ENCODE measurements at places on chromosomes 5 and 9.

DNA sequence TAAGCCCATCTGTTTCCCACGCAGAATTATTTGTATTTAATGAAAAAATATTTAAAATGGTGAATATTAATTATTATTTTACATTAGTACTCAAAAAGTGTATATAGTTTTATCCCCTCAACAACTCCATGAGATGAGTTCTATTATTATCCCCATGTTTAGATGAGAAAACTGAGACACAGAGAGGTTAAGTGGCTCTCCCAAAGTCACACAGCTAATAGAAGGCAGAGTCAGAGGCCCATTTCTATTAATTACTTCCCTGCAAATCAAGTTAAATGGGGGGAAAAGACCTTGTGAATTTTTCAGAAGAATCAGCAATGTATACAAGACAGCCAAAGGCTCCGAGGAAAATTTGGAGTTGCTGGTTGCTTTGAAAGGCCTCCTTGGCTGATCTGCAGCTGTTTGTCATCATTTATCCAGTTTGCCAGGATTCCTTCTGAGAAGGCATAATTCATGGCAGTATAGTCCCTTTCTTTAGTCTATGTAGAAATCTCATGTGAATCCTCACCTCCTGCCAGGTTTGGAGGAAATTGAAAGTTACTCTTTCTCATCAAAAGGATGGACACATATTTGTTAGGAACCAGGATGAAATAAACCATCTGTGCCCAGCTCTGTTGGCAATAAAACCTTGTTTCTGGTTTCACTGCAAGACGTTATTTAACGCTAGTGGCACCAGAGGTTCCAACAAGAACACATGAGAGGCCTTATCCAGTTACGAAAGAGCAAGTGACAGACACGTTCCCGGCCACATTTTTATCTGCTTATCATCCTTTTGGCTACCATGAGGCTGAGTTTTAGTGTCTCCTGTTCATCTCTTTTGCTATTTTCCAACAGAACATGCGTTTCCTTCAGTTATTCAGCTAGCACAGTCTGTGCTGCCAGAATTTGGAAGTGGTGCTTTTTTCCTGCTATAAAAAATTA, 621 bp downstream of the FYB1 start:
- DNase-seq = no peak

- DNase-seq = no peak
Observed at GRCh38 chr9:2963307-2963706, 119.4 kb upstream of the PUM3 start.

DNA sequence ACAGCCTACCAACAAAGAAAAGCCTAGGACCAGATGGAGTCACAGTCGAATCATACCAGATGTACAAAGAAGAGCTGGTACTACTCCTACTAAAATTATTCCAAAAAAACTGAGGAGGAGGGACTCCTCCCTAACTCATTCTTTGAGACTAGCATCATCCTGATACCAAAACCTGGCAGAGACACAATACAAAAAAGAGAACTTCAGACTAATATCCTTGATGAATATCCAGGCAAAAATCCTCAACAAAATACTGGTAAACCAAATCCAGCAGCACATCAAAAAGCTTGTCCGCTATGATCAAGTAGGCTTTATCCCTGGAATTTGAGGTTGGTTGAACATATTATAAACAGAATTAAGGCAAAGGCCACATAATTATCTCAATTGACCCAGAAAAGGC, 900.4 kb upstream of the ARRDC3 start:
- DNase-seq = no peak

DNA sequence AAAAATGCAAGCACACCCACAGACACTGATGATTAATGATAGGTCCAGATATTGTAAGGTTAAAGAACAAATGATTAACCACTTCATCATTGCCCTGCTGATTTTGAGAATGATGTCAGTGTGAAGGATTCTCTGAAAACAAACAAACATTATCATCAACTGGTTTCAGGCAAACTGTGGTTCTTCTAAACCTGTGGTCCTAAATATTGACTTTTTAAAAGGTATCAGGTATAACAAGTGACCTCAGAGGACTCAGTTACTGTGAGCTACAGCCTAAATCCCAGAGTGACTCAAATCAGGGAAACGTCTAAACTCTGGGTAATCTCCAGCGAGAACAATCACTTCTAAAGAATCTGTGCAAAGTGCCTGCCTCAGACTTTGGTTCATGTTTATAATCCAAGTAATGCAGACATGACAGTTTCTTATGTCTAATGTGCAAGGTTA, 172.3 kb upstream of the CDH6 start:
- no peak for DNase-seq

DNA sequence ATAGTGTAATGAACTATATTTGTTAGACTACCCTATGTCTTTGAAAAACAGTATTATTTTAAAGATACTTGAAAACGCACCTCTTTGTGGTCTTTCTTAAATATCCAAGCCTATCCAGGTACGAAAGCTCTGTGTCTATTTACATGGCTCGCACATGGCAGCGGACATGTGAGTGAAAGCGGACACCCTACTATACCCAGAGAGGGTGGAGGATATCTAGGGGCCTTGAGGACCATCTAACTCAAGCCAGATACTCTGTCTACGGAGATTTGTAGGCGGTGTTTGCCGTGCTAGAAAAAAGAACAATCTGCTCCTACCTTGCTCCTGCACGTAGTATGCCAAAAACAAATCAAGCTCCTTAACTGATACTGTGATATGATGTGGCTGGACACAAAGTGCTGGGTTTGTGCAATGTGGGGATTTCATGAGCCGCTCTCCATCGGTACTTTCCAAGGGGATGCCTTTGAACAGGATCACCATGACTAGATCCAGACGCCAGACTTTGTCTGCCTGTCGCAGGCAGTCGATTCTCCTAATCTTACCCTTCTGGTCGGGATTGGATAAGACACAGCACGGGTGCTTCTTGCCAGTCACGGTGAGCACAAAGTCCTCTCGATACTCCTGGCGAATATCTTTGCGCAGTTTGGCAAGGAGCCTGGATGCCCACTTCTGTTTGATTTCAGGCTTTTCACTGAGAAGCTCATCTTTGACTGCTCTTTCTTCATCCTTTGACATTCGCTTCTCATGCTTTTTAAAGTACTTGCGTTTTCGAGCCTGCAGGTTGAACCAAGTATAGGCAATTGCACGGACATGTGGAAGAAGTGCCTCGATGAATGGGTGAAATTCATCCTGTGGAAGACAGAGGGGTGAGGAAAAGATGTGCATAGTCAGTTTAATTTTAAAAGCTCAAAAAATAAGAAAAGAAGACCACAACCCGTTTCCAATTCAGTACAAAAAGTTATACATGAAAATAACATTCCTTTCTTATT, 7.0 kb downstream of the NFIB start:
- no peak for DNase-seq

DNA sequence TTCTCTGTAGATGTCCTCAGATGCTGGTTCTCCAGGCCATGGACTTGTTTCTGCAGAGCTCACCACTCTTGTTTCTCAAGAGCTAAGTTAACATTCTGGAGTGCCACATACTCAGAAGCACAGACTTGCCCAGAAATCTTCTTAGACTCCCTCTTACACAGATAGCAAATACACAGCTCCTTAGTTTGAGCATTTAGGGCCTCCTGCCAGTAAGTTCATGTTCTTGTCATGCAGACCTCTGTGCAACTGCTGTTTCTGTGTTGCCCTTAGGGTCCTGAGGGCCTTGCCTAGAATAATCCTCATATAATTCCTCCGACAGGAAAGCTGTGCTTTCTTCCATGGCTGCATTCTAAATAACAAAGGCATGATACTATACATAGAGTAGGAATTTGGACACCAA, 1.3 kb upstream of the PTPDC1 start:
- no peak for DNase-seq

DNA sequence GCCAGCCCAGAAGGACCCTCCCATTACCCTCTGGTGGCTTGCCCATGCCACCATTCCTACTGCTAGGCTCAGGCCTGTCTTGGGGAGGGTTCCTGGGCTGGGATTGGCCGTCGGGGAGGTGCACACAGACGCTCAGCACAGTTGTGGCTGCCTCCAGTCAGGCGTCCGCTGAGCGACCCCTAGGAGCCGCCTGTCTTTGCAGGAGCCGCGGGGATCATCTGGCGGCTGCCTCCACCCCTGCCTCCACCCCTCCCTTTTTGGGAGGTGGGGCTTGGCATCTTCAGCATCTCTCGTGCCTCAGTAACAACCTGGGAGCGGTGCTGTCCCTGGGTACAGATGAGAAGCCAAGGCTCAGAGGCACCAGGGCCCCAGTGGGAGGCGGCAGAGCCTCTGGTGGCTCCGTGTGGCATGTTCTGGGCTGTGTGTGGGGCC, 39.6 kb downstream of the RXRA start:
- no peak for DNase-seq

DNA sequence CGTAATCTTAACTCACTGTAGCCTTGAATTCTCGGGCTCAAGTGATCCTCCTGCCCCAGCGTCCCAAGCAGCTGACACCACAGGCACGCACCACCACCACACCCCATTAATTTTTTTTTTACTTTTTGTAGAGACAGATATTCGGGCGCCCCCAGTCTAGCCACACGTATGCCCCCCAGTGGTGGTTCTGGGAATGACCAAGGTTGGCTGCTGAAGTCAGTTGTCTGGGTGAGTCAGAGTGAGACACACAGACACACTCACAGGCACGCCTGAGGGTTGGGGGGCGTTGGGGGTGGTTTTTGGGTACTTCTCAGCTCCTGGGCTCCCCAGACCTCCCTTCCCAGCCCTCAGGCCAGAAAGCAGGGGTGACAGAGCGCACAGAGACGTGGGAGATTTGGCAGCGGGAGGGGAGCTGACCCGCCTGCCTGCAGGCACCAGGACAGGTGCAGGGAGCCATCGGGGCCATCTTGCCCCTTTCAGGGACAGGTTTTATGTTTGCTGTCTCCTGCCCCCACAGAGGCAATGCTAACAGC, 4.2 kb upstream of the ENTPD8 start:
- DNase-seq = no peak

- DNase-seq = no peak
Observed at GRCh38 chr9:137648396-137648795, 29.6 kb downstream of the EHMT1 start.

- DNase-seq = no peak
Observed at GRCh38 chr5:57979671-57980070, 480.2 kb downstream of the PLK2 start.

- no peak for DNase-seq
Observed at GRCh38 chr5:180090098-180090768, 18.7 kb upstream of the RNF130 start.

GRCh38 chr9:88936132-88936531, 55.1 kb upstream of the S1PR3 start:
- no peak for DNase-seq

- DNase-seq = no peak
Observed at GRCh38 chr9:94639061-94639998, at the start of gene FBP1. TSS of gene FBP1 (minus strand) at chr9:94639518. CDS start at chr9:94639310, 208 bp downstream.

GRCh38 chr9:127588740-127589506, 23.2 kb upstream of the STXBP1 start:
- no peak for DNase-seq

DNA sequence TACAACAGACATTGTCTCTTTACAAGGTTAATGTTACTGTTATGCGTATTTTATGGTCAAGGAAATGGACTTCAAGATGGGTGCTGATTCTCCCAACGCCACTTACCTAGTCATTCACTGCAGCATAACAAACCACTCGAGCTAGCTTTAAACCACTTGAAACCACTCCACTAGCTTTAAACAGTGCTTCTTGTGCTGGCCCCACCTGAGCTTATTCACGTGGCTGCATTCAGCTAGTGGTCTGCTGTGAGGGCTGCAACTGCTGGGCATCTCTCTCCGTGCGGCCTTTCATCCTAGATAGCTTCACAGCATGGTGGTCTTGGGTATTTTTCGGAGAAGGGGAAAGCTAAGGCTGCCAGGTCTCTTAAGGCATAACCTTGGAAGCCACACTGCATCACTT, 3.5 kb upstream of the HRH2 start:
- DNase-seq = peak; percentile 97

DNA sequence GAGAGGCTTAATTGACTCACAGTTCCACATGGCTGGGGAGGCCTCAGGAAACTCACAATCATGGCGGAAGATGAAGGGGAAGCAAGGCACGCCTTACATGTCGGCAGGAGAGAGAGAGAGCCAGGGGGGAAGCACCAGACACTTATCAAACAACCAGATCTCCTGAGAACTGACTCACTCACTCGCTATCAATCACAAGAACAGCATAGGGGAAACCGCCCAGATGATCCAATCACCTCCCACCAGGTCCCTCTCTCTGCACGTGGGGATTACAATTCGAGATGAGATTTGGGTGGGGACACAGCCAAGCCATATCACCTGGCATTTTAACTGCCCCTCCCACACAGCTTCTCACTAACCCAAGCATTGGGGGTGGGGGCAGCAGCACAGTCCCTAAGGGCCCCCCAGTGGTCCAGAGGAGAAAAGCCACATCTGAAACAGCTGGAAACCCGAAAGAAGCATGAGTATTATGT, 76.1 kb upstream of the ASS1 start:
- DNase-seq = no peak

- DNase-seq = no peak
Observed at GRCh38 chr5:32002755-32003154, 171.4 kb downstream of the GOLPH3 start.

DNA sequence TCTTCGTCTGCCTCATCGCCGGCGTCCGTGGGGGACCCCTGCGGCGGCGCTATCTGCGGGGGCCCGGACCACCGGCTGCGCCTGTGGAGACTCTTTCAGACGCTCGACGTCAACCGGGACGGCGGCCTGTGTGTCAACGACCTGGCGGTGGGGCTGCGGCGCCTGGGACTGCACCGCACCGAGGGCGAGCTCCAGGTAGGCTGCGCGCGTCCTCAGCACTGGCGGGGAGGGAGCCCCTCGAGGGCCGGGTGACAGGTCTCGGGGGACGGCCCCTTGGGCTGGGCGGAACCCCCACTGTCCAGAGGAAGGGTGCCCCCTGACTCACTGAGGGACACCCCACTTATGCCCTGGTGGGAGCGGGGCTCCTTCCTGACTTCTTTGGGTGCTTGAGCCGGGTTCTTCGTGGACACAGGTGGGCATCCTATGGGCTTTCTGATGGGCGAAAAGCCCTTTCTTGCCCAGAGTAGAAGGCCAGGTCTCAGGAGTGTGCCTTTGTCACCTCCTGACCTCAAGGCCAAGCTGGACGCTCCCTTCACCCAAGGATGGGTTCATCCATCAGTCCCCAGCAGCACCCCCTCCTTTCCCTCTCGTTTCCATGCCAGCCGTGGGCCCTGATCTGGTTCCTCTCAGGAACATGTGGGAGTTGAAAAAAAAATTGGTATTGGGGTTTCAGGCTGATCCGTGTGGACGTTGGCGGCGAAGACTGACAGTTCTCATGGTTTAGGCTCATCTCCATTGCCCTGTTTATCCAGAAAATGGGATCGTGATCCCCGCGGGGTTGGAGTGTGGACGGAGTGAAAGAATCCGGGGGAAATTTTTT, 564 bp downstream of the SLC25A25 start:
- DNase-seq = no peak

DNA sequence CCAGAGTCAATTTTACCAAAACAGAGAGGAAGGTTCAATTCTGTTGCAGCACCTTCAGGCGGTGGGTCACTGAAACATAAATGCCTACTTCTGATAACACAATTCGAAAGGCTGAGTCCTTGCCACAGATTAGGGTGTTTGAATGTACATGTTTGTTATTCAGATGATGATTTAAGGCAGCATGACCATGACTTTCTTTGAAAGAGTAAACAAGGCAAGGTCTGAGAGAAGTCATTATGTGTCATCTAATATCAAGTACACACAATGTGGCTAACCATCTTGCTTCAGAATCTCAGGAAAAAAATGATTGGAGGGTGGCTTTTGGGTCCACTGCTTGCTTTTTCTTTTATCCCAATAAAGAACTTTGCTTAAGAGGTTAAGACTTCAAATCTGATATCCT, 457.5 kb downstream of the TAF11L14 start:
- DNase-seq = no peak

GRCh38 chr9:105930011-105930627, 235.8 kb downstream of the TMEM38B start:
- no peak for DNase-seq

Measured in NCI-H187 treated with DMSO at 0.1 percent for 48 hours (cell line).